ENCODE measurements at places on chromosomes 5 and 9.

GRCh38 chr5:139552893-139553575, 8.1 kb upstream of the UBE2D2 start:
- no peak for DNase-seq

DNA sequence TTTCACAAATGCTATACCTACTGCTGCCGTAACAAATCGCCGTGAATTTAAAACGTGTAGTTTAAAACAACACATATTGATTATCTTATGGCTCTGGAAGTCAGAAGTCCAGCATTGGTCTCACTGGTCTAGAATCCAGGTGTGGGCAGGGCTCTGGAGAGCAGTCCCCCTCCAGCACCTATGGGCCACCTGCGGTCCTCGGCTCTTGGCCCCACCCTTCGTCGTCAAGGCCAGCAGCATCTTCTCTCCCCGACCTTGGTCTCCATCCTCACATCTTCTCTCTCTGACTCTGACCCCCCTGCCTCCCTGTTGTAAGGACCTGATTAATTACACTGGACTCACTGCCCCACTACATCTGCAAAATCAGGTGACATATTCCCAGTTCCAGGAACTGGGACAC, 106.4 kb upstream of the COL5A1 start:
- no peak for DNase-seq

DNA sequence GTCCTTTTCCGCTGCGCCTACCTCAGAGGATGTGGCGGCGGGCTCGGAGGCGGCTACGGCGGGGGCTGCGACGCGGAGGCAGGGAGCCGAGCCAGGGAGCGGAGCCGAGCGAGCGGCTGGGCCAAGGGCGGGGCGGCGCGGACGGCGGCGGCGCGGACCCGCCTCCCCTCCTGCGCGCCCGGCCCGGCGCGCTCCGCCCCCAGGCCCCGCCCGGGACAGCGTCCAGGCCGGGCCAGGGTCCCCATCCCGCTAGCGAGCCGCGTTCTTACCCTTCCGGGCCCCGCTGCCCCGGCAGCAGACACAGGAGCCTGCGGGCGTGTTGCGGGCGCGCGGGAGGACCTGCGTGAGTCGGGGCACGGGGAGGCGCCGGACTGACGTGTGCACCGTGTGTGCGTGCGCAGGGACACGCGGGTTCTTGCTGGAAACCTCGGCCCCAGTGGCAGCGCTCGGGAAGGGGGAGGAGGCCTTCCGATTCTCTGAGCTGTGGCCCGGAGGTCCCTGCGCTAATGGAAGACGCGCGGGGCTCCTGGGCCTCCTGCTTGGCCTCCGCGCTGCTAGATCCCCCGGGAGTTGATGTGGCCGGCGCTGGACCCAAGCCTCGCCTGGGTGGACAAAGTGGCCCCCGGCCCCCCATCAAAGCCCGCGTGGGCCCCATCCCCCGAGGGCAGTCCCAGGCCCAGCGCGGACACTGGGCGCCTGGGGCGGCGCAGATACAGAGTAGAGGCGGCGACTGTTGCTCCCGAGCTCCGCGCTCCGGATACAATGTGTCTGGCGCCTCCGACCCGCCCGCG, at the start of gene VDAC1:
Gene VDAC1, minus strand, starts transcription at position 350 of the 791 bp plus-strand sequence. CDS start 11,963 bp downstream, outside the sequence.
- peak; percentile 65 for DNase-seq

GRCh38 chr5:178667101-178667500, 40.3 kb upstream of the CLK4 start:
- DNase-seq = no peak

DNA sequence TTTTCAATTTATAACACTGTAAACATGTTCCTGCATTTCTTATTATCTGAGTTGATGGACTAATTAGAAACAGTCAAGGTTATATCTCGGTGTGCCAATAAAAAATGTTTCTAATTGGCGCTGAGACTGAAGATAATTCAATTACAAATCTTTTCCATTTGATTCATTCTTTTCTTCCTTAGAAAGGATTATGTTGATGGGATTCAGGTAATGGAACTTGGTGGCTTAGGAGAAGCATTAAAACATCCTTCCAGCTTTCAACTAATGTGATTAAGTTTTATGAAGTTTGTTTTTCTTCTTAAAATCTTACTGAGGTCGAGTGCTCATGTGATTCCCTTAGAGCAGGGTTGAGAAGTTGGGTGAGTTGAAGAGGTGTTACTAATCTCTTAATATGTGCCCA, 1015.3 kb downstream of the NR2F1-AS1 start:
- DNase-seq = no peak

DNA sequence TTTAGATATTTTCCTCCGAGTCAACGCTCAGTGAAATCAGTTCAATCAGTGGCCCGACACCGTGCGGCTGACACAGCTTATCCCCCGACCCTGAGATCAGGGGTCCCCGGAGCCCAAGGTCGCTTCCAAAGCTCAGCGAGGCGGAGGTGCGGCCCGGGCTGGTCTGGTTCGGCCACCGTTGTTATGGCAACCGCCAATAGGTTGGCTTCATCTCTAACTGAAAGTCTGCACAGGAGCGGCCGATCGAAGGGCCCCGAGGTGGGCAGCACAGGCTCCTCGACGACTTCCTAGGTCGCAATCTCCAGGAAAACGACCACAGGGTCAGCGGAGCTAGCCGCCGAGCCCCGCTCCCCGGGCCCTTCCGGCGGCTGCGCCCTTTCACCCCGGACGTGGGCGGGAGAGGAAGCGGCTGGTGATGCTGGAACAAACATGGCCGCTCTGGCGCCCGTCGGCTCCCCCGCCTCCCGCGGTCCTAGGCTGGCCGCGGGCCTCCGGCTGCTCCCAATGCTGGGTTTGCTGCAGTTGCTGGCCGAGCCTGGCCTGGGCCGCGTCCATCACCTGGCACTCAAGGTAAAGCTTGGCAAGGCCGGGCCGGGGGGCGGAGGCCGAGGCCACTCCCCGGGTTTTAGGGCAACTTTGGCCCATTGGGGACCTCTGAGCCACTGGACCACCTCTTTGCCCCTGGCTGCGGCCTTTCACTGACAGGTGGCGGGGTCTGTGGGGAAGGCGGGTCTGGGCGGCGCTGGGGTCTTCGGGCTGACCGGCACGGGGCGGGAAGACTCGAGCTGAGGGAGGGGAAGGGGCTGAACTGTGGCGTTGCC, at the start of gene GPR107:
Gene GPR107, plus strand, starts transcription at position 403 of the 821 bp plus-strand sequence. Its CDS starts 27 bp downstream, at position 430.
- peak; percentile 30 for DNase-seq

DNA sequence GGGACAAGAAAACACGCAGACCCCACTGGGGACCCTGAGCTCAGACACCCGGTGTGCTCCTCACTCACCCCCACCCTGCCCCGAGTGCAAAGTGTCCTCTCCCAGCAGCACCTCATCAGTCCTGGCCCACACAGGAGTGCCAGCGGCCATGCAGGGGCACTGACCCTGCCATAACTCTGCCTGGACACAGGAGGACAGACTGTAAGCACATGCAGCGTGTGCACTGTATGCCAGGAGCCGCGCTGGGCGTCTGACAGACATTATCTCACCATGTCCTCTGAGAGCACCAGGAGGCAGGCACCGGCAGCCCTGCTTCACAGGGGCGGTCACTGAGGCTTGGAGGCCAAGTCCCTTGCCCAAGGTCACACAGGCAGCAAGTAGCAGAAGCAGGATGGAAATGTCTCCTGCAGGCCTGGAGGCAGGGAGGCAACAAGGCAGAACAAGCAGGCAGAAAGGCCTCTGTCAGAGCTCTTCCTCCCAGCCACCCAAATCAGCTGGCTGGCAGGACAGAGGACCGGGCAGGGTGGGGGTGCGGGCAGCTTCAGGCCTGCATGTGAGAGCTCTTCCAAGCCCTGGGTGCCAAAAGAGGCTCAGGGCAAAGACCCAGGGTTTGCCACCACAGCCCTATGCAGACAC, 8.4 kb downstream of the EEIG1 start:
- DNase-seq = no peak

DNA sequence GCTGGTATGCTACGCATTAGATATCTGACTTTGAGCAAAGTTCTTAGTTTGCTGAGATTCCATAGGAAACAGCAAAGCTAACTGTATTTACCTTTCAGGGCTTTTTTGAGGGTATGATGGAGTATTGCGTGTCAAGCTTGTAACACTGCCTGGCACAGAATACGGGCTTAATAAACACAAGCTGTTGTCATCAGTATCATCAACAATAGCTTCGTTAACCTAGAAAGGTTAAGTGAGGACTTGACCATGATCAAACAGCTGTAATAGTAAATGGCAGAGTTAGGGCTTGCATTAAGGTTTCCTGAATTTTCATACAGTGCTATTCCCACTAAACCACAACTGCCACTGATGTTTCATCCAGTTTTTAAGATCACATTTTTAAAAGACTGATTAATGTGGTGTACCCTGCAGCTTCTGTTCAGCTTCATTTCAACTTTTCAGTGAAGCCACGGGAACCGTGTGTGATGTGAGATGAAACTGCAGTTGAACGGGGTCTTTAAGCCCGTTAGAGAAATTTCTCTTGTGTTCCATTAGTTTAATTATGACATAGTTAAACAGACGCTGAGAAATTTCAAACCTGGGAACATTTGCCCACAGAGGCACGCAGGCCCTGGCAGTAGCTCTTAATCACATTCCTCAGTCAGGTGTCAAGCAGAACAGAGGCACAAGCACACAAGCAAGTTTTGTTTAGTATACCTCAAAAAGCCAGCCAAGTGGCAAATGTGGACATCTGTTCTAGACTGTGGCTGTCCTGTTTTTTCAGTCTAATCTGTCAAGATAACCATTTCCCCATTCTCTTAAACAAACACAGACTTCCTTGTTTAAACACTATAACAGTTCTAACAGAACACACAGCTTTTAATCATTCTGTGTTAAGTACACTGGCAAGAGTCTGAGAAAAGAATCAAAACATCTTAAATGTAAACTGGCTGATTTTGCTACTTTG, 147.1 kb downstream of the ZNF608 start:
- DNase-seq = no peak

DNA sequence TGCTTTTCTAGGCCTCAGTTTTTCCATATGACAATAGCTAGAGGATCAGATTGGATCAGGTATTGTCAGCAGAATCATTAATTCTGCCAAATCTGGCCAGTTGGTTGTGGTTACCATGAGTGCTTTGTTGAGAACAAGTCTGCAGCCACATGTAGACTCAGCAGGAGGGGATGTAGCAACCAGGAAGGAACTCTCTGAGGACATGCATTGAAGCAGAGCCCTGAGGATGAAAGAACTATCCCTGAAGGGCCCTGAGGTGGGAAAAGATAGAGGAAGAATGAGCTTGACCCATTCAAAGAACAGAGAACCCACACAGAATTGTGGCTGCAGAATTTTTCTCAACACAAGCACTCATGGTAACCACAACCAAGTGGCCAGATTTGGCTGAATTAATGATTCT, 60.1 kb upstream of the AFAP1L1 start:
- no peak for DNase-seq

- no peak for DNase-seq
Measured at GRCh38 chr9:526904-527591, 312.4 kb downstream of the DOCK8 start.

DNA sequence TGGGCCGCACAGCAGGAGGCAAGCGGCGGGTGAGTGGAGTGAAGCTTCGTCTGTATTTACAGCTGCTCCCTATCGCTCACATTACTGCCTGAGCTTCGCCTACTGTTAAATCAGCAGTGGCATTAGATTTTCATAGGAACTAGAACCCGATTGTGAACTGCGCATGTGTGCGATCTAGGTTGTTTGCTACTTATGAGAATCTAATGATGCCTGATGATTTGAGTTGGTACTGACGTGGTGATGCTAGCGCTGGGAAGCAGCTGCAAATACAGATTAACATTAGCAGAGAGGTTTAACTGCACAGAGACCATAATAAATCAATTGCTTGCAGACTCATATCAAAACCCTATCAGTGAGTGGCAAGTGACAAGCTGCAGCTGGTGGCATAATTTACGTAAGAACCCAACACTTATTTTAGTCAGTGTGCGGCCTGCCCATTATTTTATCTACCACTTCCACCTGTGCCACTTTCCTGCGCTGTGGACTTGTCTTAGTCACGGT, 133.4 kb upstream of the CDH9 start:
- no peak for DNase-seq

DNA sequence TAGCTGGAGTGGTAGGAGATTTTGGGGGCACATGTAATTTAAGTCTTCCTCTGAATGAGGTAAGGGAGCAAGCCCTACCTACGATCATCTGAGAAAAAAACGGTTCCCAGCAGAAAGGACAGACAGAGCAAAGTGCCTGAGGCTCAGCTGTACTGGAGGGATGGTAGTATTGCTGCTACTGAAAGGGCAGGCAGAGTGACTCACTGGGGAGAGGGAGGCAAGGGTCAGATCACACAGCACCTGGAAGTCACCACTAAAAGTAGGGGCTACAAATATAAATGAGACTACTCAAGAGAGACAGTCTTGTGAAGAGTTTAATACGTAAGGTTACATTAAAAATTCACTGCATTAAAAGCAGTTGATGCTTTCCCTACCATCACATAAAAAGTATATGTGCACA, 75.9 kb downstream of the NFIB start:
- DNase-seq = no peak

DNA sequence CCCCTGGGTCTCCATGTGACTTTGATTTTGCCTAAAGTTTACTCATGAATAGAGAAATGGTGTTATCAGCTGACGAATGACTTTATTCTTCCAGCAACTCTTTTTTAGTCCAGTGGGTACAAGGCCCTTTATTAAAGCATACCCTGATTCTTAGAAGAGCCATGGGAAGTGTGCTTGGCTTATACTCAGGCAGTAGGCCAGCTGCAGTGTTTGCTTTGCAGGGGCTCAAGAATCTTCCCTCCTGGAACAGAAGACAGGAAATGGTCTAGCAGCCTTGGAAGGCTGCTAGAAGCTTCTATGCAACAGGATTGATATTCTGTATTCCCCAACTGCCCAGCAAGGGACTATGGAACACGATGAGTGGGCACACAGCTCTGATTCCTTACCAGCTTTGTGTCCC, 73.4 kb upstream of the PLPP6 start:
- DNase-seq = no peak

Measured in activated CD8-positive, alpha-beta memory T cell treated with anti-CD3 and anti-CD28 coated beads for 1 hour (primary cell).